ENCODE measurements at places on chromosomes 3 and 15. TPM values are rescaled to one million over a fixed set of nuclear protein-coding genes. Genes with fewer than 3 reads are reported as not detected.

- no peak for DNase-seq
Observed at GRCh38 chr3:84961521-84962255, 2.9 kb downstream of the CADM2 start.

GRCh38 chr3:133520286-133520685 lies 53.2 kb upstream of the CDV3 start:
- no peak for DNase-seq

DNA sequence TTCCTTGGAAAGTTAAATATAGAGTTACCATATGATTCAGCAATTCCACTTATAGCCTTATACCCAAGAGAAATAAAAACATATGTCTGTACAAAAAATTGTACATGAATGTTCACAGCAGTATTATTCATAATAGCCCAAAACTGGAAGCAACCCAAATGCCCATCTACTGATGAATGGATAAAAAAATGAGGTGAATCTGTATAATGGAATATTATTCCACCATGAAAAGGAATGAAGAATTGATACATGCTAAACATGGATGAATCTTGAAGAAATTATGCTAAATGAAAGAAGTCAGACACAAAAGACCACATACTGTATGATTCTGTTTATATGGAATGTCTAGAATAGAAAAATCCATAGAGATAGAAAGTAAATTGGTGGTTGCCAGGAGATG lies 61.4 kb downstream of the TTC23 start:
- no peak for DNase-seq

DNA sequence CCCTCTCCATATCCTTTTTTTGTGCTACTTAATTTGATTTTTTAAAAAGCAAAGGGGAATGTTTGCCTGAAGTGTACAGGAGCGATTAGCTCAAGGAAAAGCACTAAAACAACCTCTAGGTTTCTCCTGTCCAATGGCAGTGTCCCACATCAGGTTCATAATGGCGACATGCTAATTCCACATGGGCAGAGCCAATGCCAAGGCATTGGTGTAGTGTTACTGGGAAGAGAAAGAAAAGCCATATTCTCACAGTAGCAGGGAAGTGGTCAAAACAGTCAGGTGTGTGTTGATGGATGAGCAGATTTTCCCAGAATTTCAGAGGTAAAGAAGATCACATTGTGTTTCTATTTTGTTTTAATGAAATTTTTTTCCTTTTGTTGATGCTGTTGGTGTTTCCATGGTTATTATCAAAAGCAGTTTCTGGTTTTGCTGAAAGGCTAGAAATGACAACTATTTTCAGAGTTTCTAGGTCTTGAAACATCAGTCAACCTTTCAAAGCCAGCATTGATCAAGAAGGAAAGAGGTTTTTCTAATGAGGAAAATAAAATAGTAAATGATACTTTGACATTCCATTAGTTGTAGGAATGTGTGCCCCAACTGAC lies 65.2 kb downstream of the FNDC3B start:
- no peak for DNase-seq

DNA sequence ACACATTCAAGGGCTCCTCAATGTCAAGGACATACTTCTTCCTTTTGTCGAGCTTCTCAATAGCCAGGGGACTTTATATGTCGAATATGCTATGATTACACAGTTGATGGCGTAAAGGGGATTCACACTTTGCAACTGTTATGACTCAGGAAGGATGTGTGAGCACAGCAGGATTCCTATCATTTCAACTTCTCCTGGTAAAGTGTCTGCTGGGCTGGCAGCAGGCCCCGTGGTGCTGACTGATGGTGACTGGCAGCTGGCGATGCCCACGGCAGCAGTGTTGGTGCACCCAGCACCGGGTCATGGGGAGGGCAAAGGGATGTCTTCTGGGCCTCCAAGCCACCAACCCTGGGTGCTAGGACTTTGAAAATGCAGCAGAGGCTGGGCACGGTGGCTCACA lies 44.8 kb upstream of the GNB5 start:
- DNase-seq, result no peak

GRCh38 chr3:116000311-116000710 lies 377.0 kb downstream of the GAP43 start:
- DNase-seq, result no peak

GRCh38 chr15:52193321-52193720 lies 2.1 kb upstream of the GNB5 start:
- no peak for DNase-seq

GRCh38 chr15:66854012-66854965 lies 152.3 kb downstream of the SMAD6 start:
- DNase-seq, result no peak

DNA sequence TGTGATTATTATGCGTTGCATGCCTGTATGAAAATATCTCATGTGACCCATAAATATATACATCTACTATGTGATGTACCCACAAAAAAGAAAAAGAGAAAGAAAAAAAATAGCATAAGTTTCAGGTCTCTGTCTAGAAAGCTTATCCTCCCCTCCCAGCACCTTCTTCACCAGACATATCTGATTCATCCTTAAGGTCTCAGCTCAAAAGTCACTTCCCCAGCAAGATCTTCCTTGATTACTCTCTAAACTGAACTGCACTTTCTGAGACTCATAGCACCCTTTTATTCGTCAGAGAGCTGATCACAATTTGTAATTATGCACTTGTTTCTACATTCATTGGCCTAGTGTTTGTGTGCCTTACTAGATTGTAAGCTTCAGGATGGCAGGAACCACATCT lies 11.1 kb upstream of the PTPN9 start:
- DNase-seq, result no peak

DNA sequence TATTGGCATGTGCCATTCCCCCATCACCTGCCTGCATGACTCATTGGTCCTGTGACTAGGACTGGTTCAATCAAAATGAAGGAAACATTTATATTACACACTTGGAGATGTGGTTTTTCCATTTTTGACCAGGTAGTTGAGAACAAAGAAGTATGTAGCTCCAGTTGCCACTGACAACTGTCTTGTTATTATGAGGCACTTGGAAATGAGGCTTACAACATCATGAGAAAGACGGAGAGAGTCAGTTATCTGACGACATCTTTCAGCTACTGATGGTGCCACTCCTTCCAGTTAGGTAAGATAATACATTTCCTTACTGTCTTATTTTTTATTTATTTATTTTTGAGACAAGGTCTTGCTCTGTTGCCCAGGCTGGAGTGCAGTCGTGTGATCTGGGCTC lies 21.8 kb upstream of the PROK2 start:
- no peak for DNase-seq

GRCh38 chr3:157201648-157202278 lies 41.8 kb upstream of the CCNL1 start:
- DNase-seq, result no peak

DNA sequence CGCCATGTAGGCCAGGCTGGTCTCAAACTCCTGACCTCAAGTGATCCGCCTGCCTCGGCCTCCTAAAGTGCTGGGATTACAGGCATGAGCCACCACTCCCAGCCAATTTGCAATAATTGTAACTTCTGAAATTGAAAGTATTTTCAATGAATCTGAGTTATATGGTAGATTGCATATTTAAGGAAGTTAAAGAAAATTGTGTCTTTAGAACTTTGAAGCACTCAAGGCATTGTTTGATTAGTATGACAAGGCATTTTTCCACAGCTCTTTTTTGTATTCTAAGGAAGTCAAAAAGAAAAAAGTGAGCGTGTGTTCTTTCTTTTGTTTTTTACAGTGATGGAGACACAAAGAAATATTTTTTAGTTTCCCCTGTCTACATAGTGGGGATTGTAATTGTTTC lies 15.7 kb upstream of the RPLP1 start:
- DNase-seq, result no peak

GRCh38 chr3:51591231-51591630 lies 52.7 kb downstream of the RAD54L2 start:
- DNase-seq, result no peak

DNA sequence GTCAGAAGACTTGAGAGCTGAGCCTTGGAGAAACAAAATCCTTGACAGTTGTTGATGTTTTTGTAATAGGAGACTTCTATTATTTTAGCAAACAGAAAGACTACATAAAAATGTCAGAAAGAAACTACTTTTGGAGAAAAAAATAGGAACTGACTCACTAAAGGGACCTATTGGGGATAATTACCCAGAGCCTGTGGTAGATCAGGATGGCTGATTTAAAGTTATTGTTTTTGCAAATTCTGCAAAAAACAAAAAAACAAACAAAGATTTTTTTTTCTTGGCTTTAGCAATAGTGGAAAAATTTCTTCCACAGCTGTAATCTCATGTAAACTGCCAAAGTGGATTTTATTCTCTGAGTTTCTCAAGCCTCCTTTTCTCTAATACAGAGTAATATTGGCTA lies 101.5 kb upstream of the SATB1 start:
- no peak for DNase-seq

DNA sequence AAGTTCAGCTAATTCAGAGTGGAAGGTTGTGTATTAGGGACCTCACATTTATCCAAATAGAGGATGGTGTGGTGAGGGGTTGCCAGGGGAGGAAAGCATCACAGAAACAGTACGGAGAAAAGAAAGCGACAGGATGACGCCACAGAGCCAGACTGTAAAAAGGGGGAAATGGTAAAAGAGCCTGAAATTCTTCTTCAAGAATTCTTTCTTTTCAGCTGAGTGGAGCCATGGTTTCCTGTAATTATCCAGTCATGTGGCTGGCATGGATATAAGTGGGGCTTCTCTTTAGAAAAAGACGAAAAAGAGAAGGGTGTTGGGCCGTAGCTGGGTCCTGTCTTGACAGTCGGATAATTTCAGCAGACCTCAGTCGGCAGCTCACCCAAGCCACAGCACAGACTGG lies 24.5 kb upstream of the PSMD6 start:
- no peak for DNase-seq

DNA sequence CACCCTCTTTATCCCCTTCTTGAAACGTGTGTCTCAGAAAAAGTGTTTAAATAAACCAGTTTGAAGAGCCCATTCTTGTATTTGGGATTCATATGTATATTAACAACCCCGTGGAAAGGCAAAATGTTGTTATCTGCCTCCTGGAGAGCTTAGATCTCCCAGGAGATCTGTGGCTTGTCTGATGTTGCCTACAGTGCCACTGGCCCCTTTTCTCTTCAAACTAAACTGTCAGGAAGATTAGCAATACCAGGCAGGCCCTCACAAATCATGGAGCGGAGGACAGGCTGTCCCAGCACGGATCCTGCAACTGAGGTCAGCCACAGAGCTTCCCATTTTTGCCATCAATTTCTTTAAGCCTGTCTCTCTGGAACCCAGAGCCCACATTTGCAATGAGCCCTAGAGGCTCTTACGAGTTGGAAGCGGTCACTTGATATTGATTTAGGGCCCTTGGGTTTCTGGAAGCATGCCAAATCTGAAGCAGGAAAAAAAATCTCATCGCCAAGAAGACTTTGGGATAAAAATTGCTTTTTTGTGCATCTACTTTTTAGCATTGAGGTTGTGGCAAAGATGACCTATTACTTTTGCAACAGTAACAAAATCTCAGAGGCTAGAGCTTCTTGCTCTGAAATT lies 234.1 kb downstream of the OPA1 start:
- no peak for DNase-seq

GRCh38 chr3:99833617-99834205 lies 16.0 kb downstream of the CMSS1 start:
- no peak for DNase-seq

GRCh38 chr15:40100123-40100946 lies 8.3 kb downstream of the BMF start:
- no peak for DNase-seq

DNA sequence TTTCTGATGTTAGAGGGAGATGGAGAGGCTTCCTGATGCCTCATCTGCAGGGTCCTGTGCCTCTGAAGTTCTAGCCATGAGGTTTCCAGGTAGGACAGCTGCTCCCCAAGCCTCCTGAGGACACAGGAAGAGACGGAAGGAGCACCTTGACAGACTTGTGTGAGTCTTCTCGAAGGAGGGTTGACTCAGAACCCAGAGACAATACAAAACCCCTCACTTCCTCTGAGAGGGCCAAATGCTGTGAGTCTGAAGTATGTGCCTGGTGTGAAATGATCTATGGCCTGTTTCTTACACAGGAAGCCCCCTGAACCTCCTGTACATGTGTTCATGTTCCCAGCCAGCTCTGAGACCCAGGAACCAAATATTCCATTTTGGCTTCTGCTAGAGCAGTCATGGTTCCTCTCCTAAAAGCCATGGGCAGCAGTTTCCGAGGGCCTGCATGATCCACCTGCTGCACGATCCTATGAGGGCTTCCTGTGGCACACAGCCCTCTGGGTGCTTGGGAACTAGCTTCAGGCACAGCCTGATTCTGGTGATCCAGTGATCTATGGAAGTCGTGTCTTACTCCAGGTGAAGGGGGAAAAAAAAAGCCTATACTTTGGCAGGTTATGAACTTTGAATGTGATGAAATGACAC lies 62.2 kb downstream of the AAGAB start:
- DNase-seq, result no peak

DNA sequence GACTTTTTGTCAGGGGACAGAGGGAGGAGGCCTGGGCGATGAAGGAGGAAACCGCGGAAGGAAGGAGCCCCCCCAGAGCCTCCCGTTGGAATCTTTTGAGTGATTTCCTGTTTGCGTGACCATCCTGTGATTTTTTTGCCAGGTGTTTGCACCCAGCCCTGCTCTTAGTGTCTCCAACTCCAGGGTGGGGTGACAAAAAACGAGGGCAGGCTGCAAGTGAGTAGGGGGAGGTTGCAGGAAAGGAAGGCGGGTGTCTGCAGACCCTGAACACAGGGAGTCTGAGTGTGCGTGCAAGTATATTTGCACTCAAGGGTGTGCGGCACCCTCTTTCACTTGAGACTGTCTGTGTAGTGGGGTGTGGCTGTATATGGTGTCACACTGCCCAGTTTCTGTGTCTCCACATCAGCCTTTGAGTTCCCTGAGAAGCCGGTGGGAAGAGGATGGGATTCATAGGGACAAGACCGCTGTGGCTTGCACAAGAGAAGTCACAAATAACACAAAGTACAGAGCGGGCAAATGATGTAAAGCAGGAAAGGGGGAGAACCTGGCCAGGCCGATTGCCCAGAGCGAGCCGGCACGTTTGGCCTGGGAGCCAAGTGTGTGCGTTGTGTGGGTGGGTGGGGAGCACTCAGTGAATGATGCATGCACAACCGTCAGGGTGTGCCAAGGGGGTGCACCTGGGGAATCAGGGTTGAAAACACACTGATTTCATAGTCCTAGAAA lies 6.6 kb downstream of the ISLR2 start:
- no peak for DNase-seq

- DNase-seq, result no peak
Observed at GRCh38 chr3:38111201-38111600, 25.7 kb downstream of the ACAA1 start.

SIDT1 gene
- 34.8 TPM for total RNA-seq

ERC2 gene
- not detected for total RNA-seq

ATP13A4 gene
- total RNA-seq, result 1.8 TPM

C3orf22 gene
- total RNA-seq, result not detected

MLF1 gene
- 0.53 TPM for total RNA-seq

FILIP1L gene
- total RNA-seq, result 1.7 TPM

AMIGO3 gene
- 0.95 TPM for total RNA-seq

PSMA4 gene
- total RNA-seq, result 252 TPM

MESP2 gene
- not detected for total RNA-seq

SLC28A1 gene
- not detected for total RNA-seq

FAM43A gene
- 1.1 TPM for total RNA-seq

SLC2A2 gene
- total RNA-seq, result not detected

All from activated CD8-positive, alpha-beta T cell treated with anti-CD3 and anti-CD28 coated beads, Interleukin-2, amount 10 ng/mL, durations not matched to agents 7 days and 5 days (primary cell).